ENCODE measurements at places on chromosomes 3 and 15. TPM values are rescaled to one million over a fixed set of nuclear protein-coding genes. Genes with fewer than 3 reads are reported as not detected.

DNA sequence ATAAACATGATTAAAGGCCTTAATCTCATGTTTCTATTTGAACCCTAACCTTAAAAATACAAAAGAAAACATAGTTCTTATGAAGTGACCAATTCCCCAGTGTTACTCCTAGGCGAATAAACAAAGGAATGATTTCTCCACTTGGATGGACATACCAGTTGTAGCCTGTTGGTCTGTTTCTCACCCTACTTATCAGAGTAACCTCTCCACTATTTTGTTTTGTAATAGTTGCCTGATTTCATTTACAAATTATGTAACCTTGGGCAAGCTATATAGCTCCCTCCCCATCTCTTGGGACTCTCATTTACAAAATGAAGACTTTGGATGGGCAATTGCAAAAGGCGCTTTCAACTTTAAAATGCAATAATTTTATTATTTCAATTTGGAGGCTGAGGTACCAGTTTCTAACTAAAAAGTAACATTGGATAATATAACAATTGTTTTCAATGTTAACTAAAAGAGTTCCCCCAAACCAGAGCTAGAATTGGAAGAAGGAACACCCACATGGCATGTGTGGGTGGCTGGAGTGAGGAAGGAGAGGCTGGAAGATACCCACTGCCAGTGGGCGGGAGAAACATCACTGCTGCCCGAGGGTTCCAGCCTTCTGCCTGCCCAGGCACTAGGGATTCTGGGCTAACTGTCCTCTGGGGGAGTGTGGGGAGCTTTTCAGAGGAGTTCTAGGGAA is 74.2 kb downstream of the RFTN1 start:
- DNase-seq, result no peak

DNA sequence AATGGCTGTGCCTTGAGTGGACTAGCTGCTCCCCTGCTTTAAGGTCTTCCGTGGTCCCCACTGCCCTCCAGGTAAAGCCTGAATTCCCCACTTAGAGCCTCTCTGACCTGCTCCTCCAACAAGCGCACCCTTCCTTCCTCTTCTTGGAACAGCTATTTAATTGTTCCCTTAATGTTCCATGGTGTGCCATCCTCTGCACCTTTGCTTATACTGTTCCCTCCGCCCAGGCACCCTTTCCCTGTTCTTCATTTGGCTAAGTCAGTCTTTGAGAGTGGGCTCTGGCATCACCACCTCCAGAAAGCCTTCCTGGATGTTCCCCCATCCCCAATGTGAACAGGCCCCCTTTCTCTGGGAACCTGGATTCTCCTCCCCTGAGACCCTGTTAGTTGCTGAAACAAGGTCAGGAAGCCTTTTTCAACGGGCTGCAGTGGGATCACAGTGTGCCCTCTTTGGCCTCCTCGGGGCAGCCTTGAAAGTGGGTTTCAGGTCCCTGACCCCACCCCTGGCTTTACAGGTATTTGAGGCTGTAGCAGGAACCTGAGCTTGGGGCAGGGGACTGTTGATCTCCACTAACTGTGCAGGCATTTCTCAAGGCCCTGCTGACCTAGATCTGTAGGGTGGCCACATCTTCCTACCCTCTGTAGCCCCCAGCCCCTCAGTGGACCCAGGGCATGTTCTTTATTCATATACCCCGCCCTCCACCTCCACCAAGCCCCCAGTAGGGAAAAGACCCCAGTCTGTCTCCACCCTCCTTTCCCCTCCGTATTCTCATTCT is 5.0 kb downstream of the ISLR start:
- no peak for DNase-seq

GRCh38 chr3:196736670-196737374 is 2.8 kb upstream of the PAK2 start:
- no peak for DNase-seq

AP3B2 gene
- total RNA-seq, result not detected

TMEM207 gene
- not detected for total RNA-seq

CCRL2 gene
- total RNA-seq, result 6.4 TPM

RAB7A gene
- total RNA-seq, result 40.3 TPM

PDCD10 gene
- 64.1 TPM for total RNA-seq

PPP1R14D gene
- total RNA-seq, result not detected

- no peak for DNase-seq
Observed at GRCh38 chr3:103218146-103218545, 783.3 kb downstream of the ZPLD1 start.

BFSP2 gene
- total RNA-seq, result not detected

TKT gene
- 762 TPM for total RNA-seq

NMB gene
- total RNA-seq, result 4.9 TPM

CFAP100 gene
- not detected for total RNA-seq

DNA sequence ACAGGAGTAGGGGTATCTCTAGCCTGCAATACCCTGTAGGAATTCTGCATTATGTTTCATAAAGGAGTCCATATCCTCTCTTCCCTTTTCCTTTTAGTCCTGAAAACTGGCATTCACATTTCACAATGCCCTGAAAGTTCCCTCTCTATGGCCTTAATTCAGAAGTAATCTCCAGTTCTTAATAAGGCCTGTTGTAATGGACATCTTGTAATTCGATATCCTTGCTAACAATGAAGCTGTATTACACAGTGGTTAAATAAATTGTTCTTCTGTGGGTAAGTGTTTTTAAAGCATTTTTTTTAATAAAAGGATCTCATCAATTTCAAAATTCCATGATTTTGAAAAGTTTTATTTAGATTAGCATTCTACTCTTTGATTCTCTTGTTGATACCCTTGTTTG is 34.3 kb upstream of the NEO1 start:
- no peak for DNase-seq

ANKRD63 gene
- total RNA-seq, result not detected

Measured in pulmonary artery endothelial cell (primary cell).